ENCODE measurements at places on chromosomes 1 and 21.

- no peak for DNase-seq
Measured at GRCh38 chr1:22111620-22112019, 31.3 kb downstream of the WNT4 start.

DNA sequence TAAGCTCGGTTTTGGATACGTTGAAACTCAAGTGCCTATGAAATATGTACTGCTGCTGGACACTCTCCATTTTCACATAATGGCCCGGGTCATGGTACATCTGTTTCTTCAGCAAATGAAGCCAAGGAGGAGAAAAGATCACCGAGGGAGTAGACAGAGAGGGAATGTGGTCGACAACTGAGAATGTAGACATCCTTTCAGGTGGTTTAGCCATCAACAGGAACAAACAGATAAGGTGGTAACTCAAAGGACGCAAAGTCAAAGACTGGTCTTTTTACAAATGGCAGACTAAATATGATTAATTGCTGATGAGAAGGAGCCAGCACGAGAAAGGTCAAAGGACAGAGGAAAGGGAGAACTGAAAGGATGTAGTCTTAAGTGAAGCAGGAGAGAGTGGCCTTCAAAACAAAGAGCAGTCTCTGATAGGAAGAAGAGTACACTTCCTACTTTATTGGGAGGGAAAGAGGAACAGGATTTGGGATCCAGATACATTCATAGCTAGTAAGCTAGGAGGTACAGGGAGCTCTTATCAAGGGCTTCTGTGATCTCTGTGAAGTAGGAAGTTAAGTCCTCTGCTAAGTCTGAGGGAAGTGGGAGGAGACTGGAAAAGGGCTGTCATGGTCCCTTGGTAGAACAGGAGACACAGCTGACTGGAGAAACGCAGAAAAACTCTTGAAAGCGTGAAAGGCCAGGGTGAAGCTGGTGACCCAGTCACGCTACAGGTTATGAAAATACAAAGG lies 28.3 kb downstream of the NUP133 start:
- no peak for DNase-seq

DNA sequence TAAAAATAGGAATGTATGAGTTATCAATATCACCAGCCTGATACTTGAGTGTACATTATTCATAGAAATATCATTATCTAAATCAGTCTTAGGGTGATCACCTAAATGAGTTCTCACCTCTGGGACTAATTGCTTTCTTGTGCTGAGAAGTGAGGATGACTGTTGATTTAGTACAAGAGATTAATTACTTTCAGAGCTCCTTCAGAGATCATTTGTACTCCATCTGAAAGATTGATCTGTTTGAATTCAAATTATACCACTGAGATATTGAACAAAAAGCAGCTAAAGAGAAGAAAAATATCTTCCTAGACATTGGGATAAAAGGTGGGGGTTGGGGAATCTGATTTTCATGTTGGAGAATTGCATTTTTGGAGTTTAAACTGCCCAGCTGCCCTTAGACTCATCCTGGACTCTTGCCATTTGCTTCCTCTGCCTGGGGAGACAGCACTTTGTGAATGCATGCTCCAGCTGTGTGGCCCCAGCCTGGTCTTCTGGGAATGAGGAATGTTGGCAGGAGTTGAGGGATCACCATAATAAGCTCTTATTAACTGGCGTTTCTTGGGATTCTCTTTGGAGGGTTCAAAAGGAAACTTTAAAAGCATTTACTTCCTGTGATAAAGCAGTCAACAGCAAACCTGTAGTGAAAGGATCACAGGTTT lies 19.7 kb upstream of the PGBD2 start:
- no peak for DNase-seq

DNA sequence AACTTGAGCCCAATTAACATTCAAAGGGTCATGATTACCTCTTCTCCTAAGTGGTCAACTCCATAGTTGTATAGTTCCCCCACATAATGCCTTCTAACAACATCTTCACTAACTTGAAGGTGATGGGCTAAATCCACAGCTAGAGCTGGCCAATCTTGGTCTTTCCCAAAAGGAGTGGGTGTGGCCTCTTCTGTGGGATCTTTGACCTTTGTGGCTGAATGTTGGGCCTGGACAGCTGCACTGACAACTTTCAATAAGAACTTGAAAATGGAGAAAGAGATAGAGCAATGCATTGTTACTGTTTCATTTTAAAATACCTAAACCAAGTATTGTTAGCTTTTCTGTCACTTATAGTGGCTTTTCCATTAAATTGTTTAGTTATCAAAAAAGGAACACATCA lies 59.2 kb downstream of the IARS2 start:
- no peak for DNase-seq

DNA sequence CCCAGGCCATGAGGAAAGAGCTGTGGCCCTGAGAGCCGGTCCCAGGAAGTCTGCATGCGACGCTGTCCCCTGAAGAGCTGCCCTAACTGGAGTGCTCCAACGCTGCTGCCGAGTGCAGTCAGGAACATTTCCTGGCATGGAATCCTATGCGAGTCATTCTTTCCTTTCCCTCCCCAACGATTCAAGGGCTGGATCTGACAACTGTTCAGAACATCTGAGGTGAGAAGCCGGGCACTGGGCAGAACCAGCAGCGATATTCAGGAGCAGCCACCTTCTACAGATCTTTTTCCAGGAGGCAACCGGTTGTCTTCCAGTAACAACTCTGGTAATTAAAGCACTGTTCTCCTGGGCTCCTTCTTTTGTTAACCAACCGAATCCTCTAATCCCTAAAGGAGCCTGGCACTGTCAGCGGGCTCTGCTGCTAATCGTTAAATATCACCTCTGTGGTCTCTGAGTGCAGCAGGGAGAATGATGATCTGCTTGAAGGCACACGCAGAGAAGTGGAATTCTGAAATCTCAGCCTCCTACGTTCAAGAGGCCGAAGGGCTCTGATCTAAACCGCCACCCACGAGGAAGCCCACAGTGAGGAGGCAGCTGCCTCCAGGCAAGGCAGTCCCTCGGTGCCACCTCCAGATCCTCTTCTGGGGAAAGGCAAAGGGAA lies 55.8 kb downstream of the SLC45A1 start:
- no peak for DNase-seq

GRCh38 chr1:155179112-155180031 lies 5.7 kb downstream of the TRIM46 start:
- no peak for DNase-seq

- no peak for DNase-seq
Measured at GRCh38 chr1:59025898-59026426, 242.1 kb upstream of the JUN start.

GRCh38 chr1:193538680-193539079 lies 352.3 kb upstream of the B3GALT2 start:
- DNase-seq = no peak
